Tongue (tissue), 3 donors: ENCODE measurements at places on chromosomes 16 and 17. TPM values are rescaled to one million over a fixed set of nuclear protein-coding genes. Genes with fewer than 3 reads are reported as not detected.
A peak's percentile ranks its signal among the peaks of the same experiment; 100 is the strongest.

The OR3A3 gene
- not detected for total RNA-seq

The ZG16B gene
- 1,549 TPM for total RNA-seq

The PPL gene
- total RNA-seq: 105 TPM

The HOXB4 gene
- 0.92 TPM for total RNA-seq

The ABI3 gene
- 4.5 TPM for total RNA-seq

The CPHXL2 gene
- total RNA-seq: not detected

The TNFRSF13B gene
- not detected for total RNA-seq

The GCGR gene
- not detected for total RNA-seq

The MYADML2 gene
- 51.9 TPM for total RNA-seq

DNA sequence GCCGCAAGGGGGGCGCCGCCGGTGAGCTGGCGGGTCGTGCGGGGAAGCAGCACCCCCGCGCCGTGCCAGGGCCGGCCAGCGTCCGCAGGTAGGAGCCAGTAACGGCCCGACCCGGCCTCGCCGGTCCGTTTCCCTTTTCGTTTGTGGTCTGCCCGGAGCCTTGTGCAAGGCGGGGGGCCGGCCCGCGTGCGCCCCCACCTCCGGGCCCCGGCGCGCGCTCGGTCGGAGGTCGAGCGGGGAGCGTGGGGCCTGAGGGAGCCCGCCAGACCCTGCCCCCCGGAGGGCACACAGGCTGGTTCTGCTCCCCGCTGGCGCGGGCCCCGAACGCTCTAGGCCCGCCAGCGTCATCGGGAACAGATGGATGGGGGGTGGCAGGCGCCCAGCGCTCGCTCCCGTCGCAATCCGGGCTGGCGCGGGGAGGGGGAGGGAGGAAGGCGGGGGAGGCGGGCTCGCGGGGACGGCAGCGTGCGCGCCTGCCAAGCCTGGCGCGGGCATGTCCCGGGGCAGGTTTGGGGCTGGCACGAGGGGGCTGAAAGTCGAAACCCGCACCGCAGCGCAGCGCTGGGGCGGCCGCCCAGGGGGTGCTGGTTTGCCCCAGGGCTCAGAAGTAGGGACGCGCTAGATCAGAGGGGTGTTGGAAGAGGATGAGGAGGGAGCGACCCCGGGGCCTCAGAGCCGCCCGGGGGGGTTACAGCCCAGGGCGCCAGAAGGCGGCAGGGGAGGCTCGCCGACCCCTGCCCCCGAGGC is 1.5 kb upstream of the GSE1 start:
- DNase-seq: peak; percentile 93

DNA sequence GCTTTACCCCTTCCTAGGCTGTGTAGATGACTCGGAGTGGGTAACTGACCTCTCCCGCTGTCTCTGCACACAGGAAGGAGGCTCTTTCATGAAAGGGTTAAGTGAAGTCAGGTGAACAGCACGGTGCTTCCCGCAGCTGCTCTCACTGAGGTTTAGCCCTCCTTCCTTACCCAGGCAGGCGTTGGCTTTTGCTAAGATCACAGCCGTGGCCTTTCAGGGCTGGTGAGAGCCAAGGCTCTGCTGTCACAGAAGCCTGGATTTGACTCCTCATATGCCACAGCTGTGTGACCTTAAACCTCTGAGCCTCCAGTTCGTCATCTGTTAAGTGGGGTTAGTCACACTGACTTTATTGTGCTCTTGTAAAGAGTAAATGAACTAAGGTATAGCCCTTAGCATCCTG is 90.9 kb upstream of the PLCG2 start:
- DNase-seq: no peak

DNA sequence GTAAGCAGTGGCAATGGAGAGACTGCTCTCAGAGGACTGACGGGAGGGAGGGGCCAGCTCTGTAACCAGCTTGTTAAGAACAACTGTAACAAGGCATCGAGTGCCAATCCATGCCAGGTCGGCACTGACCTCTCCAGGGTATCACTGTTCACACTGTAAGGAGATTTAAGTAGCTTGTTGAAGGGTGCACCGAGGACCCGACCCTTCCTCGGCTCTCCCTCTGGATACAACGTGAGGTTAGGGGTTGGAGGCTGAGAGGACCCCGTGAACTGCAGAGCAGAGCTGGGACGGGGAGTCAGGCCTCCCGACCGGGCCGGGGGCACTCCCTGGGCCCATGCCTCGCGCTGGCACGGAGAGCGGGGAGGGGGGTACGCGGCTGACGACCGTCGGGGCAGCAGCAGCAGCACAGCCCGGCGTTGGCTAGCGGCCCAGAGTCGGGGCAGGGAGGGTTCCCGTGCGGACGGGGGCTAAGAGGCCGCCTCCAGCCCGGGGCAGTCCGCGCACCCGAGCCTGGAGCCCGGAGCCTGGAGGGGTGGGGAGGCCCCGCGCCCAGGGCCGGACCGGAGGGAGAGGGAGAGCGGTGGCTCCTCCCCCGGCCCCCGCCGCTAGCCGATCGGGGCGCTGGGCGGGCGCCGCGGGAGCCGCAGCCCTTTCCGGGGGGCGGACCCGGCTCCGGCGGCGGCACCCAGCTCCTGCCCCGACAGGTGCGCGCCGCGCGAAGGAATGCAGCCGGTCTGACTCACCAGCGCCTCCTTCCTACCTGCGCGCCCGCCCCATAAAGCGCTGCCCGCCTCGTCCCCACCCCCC is at the start of gene ITGB4:
ITGB4 (plus strand) TSS at position 804 of the 807 bp plus-strand sequence. CDS start 3,245 bp downstream, outside the sequence.
- DNase-seq: peak; percentile 60

GRCh38 chr17:2749058-2749783 is at the start of gene CCDC92B:
TSS of gene CCDC92B (minus strand) at chr17:2749652. CDS start at chr17:2735145, 14,507 bp downstream.
- no peak for DNase-seq

DNA sequence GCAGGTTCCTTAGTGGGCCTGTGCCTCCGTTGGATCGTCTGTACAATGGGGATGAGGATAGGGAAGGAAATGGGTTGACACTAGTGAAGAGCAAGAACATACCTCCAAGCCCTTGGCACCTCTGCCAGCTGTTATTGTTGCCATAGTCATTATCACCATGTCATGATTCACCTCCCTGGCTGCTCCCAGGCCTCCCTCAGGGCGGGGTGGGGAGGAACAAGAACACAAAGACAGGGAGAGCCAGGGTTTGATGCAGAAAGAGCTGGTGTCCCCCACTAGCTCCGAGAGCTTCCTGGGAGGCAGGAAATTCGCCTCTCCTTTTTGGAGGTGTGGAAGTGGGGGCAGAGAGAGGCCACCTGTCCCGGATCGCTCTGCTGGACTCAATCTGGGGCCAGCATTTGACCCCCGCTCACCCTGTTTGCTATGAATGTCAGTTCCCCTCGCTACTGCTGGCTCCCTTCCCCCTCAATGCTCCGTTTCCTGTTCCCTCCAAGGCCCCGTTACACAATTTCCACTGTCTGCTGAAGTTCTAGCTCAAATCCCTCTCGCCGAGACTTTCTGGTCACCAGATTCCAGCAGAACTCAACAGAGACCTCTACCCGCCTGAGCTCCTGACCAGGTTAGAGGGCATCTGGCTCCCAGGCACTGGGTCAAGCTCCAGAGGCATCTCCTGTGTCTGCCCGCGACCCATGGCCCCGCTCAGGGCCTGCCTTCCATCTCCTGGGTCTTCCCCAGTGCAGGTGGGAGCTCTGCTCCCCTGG is 9.1 kb downstream of the TIMP2 start:
- DNase-seq: no peak

DNA sequence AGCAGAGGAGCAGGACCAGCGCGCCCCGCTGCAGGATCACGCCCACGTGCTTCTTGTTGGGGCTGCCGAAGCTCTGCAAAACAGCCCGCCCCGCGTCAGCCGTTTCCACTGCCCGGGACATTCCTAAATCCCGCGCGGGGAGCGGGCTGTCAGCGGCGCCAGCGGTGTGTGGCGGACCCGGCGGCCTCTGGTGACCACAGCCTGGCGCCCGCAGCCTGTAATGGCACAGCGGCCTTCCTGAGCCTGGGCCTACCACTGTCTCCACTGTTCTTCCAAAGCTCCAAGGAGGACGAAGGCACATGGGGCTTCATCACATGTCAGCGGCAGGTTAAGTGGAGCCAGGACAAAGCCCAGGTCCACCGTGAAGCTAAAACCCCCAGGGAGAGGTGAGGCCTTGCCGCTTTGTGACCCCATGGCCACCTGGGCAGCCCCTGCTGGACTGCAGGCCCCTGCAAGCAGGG is 2.5 kb downstream of the SLC47A2 start:
- DNase-seq: no peak

GRCh38 chr17:40862985-40863733 is 3.9 kb downstream of the KRT12 start:
- peak; percentile 18 for DNase-seq

DNA sequence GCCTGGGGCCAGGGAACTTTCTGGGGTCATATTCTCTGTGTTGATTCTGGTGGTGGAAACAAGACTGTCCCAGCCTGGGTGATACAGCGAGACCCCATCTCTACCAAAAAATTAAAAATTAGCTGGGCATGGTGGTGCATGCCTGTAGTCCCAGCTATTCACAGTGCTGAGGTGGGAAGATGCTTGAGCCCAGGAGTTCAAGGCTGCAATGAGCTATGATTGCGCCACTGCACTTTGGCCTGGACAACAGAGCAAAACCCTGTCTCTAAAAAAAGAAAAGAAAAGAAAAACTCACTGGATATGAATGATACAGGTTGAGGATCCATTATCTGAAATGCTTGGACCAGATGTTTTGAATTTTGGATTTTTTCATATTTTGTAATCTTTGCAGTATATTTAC is 13.6 kb downstream of the SCGB1C2 start:
- DNase-seq: no peak

DNA sequence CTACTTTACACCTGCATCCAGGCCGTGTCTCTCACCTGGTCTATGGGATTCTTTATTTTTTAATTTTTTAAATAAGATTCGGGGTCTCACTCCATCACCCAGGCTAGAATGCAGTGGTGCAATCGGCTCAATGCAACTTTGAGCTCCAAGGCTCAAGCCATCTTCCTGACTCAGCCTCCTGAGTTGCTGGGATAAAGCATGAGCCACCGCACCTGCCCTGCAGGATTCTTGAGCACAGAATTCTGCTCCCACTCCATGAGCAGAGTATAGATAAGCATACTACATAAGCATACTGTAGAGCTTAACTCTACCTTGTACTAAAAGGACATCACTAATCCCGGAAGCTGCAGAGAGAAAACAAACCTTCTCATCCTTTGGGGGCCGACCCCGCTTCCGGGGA is 15.5 kb downstream of the GLYR1 start:
- no peak for DNase-seq

DNA sequence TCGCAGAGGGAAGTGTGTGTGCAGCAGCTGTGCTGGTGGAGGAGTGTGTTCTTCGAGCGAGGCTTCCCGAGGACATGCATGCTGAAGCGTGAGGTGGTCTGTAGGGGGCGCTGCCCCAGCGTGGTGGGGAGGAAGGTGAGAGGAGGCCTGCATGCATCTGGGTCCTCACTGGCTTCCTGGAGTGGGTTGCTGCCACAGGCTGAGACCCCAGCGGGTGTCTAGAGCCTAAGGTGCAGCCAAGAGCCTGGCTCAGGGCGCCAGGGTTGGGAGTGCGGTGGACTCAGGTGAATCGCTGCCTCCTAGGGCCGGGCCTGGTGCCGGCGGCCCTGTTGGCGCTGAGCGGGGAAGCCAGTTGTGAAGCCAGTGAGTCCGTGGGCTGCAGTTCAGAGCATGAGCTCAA is 7.5 kb upstream of the HSD3B7 start:
- DNase-seq: no peak

- peak; percentile 55 for DNase-seq
These were observed 39.6 kb downstream of the GPRC5B start for GRCh38 chr16:19844945-19845641.

DNA sequence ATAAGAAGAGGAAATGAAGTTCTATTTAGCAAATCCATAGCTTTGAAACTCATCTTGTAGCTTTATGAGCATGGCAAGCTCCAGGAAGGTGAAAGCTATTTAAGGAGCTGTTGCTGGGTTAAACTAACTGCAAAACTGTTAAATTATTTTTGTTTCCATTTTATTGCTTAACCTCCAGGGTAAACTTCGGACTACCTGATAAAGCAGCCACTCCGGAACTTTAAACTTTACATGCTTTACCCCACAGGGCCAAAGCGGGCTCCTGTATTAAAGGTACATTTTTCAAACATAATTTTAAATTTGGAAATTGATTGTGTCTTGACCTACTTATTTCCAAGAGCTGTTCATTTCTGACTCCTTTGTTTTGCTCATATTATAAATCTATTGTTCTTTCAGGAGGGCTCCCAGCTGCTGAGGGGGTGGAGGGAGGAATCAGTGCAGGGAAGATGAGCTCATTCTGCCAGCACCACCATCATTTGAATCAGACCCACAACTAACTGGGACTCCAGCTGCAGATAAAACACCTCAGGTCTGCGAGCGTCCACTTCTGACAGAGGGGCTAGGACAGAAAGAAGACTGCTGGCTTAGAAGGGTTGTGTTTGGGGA is 157.9 kb downstream of the IRX3 start:
- no peak for DNase-seq
